ENCODE measurements at places on chromosomes 5 and 9. TPM values are rescaled to one million over a fixed set of nuclear protein-coding genes. Genes with fewer than 3 reads are reported as not detected.

The PCDHB3 gene
- 3.4 TPM for total RNA-seq

The LCNL1 gene
- not detected for total RNA-seq

- no peaks in the 10 kb centered on the region for H3K27me3 ChIP-seq
- H3K27ac ChIP-seq = no peak overlapping the region
- H3K4me1 ChIP-seq = no peaks in the 10 kb centered on the region
- no peaks in the 10 kb centered on the region for H3K36me3 ChIP-seq
- no peak overlapping the region for H3K4me3 ChIP-seq
Measured at GRCh38 chr5:127562252-127562651, 44.8 kb downstream of the PRRC1 start.

DNA sequence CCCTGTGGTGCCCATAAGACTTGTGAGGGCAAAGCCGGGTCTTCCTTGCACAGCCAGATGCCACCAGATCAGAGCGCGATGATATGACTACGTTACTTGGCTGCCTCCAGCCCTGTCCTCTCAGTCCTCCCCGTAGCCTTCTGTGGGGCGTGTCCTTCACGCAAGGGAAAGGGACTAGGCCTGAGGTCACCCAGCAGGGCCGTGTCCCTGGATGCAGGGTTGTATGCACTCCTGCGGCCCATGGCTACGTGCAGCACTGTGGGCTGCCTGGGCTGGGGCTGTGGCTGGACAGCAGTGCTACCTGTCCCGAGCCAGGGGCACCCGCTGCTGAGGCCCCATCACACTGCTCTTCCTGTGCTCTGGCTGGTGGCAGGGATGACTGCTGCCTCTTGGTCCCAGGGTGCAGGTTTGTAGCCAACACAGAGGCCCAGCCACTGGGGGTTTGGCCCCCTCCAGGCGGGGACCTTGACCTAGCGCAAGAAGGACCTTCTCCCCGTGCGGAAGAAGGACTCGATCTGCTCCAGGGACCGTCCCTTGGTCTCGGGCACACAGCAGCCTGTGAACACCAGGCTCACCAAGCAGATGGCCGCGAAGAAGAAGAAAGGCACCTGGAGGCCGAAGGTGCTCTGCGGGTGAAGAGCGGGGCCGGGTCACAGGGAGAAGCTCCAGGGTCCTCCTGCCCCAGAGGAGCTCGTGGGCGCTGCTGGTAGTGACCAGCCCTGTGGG, 7.2 kb downstream of the SLC2A6 start:
- H3K4me3 ChIP-seq = no peak overlapping the region
- no peaks in the 10 kb centered on the region for H3K4me1 ChIP-seq
- H3K36me3 ChIP-seq = peaks cover 23% of the 10 kb centered on the region
- no peak overlapping the region for H3K27ac ChIP-seq

The NAIP gene
- 4.7 TPM for total RNA-seq
